ENCODE measurements at places on chromosomes 5 and 9.
A peak's percentile ranks its signal among the peaks of the same experiment; 100 is the strongest.

DNA sequence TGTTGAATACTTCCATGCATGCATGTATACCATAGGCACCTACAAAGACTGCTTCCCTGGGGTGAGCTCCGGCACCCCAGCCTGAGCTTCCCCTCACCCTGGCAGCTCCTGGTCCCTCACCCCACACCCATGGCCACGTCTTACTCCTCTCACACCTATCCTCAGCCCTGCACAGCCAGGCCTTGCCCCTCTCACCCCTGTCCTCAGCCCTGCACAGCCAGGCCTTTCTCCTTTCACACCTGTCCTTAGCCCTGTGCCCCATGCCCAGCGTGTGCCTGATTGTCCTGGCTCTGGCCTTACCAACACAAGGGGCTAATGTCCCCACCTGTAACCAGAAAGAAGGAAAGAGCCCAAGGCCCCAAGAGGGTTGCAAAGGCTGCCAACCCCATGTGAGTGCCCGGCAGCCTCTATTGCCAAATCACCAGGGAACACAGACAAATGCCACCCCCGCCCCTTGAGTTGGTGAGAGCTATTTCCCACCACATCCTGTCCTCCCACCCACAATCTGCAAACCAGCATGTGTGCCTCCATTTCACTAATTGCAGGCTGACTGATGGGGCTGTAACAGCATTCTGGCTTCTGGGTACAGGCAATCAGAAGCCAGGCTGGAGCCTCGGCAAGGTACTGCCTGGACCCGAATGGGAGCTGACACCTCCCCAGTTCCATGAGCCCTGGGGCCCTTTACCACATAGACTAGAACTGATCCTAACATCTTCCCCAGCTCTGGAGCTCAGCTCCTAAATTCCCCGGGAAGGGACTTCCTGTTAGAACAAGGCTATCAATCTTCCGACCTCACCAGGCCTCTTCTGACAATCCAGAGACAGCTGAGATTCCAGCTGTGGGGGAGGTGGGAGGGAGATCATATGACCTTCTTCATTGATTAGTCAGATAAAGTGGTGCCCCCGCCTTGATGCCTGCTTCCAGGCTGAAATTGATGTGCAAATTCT is 78.2 kb downstream of the FAM114A2 start:
- no peak for DNase-seq

- DNase-seq, result no peak
Measured at GRCh38 chr9:134265078-134265477, 61.2 kb upstream of the RXRA start.

DNA sequence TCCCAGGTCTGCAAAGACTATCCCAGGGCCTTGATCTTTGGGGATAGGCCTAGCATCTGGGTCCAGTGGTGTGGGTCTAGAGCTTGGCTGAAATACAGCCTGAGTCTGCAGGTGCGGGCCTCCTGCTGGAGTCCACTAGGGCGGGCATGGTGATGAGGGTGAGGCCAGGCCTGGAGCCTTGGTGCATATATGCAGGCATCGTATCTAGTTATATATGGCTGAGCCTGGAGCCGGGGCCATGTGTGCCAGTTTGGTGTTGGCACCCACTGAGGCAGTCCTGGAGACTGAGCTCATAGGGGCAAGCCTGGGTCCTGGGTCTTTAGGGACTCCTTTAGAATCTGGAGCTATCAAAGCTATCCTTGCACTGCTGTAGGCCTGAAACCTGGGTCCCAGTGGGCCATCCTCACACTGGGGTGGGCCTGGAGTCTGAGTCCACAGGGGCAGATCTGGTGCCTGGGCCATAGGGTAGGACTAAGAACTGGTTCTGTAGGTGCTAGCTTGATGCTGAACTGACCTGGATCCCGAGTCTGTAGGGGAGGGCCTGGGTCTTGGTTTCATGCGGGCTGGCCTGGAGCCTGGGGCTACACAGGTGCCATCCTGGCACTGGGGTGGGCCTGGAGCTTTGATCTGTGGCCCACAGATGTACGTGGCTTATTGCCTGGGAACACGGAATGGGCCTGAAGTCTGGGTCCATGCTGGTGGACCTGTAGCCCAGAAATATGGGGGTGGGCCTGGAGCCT is 346.5 kb upstream of the MEF2C start:
- DNase-seq, result no peak

DNA sequence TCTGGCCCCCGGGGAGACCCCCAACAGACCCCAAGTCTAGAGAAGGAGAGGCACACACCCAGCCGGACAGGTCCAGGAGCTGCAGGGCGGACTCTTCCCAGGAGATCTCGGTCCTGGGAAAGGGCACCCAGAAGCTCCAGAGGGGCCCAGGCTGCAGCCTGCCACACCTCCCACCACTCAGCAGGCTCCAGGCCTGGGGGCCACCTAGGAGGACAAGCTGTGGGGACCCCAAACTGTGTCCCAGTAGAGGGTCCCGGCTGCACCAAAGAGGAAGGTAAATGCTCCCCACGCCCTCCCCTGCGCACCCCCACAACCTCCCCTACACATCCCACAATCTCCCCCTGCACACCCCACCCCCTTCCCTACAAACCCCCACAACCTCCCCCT is 48.5 kb downstream of the PLEKHG4B start:
- DNase-seq, result no peak

- no peak for DNase-seq
Measured at GRCh38 chr5:139760066-139761056, 35.2 kb upstream of the PSD2 start.

- no peak for DNase-seq
Measured at GRCh38 chr9:104984948-104985347, 57.0 kb upstream of the ABCA1 start.

- DNase-seq, result no peak
Measured at GRCh38 chr5:74576941-74577456, 63.5 kb downstream of the ENC1 start.

DNA sequence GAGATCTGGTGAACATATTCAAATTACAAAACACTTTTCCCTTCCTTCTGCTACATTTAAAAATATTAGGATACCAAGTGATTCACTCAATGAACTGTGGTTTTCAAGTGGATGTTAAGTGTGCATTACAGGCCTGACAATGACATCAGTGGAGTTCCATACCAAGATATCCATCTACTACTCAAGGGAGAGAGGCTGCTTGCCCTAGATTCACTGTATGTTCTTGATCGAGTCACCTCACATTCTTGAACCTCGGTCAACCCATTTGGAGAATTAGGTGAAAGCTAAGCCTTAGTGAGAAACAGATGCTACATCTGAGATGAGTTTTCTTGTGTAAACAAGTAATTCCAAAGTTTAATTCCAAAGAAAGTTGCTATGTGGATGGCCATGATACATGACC is 142.2 kb downstream of the FGF10 start:
- no peak for DNase-seq

DNA sequence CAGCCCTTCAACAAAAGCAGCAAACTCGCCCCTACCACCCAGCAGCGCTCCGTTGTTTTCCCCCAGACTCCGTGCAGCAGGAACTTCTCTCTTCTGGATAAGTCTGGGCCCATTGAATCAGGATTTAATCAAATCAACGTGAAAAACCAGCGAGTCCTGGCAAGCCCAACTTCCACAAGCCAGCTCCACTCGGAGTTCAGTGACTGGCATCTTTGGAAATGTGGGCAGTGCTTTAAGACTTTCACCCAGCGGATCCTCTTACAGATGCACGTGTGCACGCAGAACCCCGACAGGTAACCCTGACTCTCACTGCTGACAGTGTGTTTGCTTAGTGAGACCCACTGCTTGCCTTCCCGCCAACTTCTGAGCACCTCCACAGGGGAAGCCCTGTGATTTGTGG is 81.8 kb downstream of the PRDM6 start:
- DNase-seq, result no peak

DNA sequence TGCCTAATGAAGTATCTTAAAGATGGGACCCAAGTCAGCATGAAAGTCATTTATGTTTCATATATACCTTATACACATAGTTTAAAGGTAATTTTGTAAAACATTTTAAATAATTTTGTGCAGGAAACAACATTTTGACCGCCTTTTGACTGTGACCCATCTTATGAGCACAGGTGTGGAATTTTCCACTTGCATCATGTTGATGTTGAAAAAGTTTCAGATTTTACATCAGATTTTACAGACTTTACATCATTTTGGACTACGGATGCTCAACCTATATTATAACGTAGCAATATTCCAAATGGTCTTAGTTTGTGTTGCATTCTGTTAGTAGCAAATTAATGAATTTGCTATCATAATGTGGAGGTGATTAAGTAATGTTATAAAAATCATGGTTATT is 21.7 kb upstream of the FAM120AOS start:
- no peak for DNase-seq

DNA sequence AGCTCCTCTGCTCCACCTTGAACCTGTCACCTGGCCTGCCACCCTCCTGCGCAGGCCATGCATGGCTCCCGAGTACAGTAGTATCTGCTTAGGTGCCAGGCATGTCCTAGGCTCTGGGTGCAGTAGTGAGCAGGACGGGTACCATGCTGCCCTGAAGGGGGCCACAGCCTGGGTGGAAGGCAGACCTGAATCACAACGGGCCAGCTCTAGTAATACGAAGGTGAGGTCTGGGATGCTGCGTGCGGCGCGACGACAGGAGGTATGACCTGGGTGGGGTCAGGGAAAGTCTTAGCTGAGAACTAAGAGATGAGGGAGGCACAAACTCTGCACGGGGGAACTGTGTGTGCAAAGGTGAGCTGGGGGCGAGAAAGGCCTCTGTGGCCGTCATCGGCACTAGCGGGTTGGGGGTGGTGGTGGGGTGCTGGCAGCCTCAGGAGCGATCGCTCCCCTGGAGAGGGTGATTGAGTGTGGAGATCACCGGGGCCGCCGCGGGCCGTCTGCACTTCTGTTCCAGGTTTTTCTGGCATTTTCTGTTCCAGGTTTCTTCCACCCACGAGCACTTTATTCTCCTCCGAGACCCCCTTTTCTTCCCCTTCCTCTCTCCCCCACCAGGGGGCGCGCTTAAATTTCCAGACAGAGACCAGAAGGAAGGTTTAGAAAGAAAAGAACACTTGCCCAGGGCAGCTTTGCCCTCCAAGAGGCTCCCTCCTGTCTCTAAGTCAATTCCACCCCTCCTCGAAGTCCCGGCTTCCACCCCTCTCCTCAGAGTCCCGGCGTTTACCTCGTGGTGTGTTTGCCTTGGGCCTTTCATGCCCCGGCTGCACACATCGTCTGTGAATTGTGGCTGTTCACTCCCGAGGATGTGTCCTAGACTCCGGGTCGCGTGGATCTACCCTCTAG is 15.1 kb downstream of the PDLIM4 start:
- DNase-seq, result peak; percentile 71

DNA sequence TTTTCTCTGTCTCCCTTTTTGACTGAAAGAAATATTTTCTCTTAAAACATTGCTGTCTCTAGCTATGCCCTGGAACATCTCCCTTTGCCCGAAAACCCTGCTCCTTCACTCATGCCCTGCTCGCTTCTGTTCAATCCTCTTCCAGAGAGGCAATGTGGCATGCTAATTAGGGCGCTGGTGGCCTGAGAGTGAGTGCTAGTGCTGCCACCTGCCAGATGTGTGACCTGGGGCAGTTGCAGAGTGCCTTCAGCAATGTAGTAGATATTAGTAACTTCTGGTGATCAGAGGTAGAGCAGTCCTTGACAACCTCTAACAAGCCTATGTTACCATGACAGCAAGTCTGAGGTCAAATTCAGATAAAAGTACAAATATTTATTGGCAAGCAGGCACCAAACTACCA is 119.5 kb upstream of the OSMR start:
- DNase-seq, result no peak

- no peak for DNase-seq
Measured at GRCh38 chr5:33764786-33765185, 127.0 kb downstream of the ADAMTS12 start.

GRCh38 chr9:115050002-115050490 is 67.9 kb downstream of the TNC start:
- DNase-seq, result no peak

GRCh38 chr5:38117784-38118479 is 140.4 kb upstream of the EGFLAM start:
- DNase-seq, result no peak

GRCh38 chr5:141713616-141714309 is 31.7 kb upstream of the ARAP3 start:
- no peak for DNase-seq

All from HEK293T (cell line).